ENCODE measurements at places on chromosomes 7 and 10.

- DNase-seq, result no peak
Observed at GRCh38 chr7:136857573-136857972, 10.9 kb upstream of the CHRM2 start.

- DNase-seq, result no peak
Observed at GRCh38 chr7:116999311-116999710, 46.0 kb downstream of the ST7 start.

DNA sequence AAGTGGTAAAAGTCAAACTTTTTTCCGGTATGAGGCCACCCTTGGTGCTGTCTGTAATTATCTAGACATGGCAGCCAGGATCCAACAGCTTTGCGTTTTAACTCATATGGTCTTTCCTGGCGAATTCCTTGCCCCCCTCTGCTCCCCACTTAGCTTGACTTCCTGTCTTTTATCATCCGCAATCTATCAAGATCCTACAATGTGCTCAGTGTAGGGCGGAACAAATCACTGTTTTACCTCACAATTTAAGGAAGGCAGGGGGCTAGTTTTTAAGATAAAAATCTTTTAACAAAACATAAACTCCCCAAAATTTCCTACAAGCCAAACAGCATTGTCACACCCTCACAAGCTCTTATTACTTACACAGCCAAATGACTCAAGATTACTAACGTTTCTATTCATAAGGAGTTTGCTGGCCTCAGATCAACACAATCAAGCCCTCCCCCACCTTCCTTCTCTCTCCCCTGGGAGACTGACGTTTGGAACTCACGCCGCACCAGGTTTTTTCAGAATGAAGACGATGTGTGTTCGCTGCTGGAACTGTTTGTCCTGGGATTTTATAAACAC is 1.3 kb upstream of the CDK14 start:
- no peak for DNase-seq

- DNase-seq, result no peak
Observed at GRCh38 chr10:100969187-100970075, at the start of gene SEMA4G. TSS of gene SEMA4G (plus strand) at chr10:100969504. CDS start at chr10:100972913, 3,409 bp downstream.

DNA sequence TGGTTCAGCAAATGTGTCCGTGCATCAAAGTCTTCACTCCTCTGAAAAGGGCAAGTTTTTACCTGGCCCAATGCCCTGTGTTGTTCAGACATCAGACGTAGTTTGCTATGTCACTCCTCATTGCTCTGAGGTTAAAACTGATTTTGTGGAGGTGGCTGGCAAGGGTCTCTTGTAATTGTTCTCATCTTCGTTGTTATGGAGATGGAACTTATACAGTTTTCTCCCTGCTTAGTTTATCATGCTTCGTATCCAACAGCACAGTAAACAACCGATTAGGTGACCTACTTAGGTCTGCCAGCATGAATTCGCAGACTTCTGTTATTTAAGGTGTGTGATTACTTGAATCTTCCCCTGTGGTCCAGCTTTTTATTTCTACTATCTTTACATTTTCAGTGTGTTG is 274.1 kb upstream of the SMIM30 start:
- DNase-seq, result no peak

GRCh38 chr10:10677479-10677878 is 340.2 kb upstream of the CELF2 start:
- no peak for DNase-seq

DNA sequence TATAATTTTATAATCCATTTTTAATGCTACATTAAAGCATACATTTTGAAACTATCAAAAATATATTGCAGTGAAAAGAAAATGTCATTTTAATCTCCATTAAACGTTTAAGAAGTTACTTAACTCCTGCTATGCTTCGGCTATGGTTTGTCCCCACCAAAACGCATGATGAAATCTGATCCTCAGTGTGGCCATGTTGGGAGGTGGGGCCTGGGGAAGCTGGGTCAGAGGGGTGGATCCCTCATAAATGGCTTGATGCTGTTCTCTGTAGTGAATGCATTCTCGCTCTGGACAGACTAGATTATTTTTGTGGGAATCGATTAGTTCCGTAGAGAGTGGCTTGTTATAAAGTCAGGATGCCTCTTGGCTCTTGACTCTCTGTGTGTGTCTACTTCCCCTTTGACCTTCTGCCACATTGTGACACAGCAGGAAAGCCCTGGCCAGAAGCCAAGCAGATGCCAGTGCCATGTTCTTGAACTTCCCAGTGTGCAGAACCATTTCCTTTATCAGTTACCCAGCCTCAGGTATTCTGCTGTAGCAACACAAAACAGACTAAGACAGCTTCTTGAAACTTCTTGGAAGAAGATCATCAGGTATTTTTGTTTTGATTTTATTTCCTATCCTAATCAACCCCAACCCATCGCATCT is 77.8 kb downstream of the TCERG1L start:
- no peak for DNase-seq

DNA sequence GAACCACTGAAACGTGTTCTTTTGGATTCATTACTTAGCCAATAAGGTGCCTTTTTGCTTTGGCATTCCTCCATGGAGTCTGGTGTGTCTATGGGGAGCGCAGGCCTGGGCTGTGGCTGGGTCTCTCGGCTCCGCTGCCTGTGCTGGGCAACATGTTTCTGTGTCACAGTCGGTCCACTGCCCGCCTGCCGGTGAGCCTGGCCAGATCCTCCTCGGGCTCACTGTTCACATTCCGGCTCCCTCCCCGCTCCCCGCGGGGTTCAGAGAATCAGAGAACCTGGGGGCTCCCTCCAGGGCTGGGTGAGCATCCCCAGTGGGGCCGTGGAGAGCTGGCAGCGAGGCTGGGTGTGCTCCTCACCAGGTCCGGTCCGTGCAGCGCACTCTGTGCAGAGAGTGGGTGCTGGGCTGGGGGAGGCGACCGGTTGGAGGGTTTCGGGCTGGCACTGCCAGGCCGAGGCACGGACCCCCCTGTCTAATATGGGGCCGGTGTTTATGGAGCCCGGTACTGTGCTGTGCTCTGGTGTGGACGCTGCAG is 70.4 kb downstream of the INPP5A start:
- DNase-seq, result no peak

DNA sequence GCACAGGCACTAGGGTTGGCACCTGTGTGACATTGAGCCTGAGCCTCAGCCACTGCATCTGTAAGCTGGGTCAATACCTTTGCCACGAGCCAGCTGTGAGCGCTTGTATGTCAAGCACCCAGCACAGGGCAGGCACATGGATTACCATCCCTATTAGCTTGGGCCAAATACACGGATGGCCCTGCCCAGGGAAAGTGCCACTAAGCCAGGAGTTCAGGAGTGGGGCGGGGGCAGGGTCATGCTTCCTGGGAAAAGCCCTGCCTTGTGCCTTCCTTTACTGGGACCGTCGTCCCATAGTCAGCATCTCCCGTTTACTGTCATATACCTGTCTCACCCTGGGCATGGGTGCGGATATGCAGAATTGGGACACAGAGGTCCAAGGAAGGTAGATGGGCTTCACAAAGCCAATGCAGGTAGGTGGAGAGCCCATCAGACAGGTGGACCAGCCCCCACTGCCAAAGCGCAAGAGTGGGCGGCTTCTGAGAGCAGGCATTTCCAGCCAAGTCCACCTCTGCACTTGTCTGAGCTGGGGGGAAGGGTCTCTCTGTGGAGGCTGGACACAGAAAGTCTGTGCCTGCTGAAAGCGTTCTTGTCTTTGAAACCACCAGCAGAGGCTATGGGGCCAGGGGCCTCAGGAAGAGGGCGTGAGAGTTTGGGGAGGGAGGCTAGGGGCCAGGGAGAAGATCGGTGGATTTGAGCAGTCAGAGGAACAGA is 72.6 kb downstream of the VWA2 start:
- no peak for DNase-seq

DNA sequence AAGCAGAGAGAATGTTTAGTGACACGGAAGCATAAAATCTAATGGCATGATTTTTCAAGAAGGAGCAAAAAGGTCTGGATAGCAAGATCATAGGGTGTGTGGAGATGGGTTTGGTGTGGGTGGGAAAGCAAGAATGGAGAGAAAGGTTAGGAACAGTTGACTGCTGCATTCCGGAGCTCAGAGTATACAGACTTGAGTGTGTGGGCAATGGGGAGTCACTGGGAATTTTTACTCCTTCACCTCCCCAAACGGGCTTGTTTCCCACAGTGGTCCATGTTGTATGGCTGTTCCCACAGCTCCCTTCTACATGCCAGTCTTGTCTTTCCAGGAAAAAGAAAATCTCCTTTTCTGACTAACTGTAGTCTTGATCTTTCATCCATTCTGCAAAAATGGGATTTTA is 122.1 kb downstream of the CDK6 start:
- DNase-seq, result no peak

- no peak for DNase-seq
Observed at GRCh38 chr7:5615190-5616070, 166.0 kb downstream of the RNF216 start.

- no peak for DNase-seq
Observed at GRCh38 chr10:122113161-122113944, 124.4 kb downstream of the TACC2 start.
